ENCODE measurements at places on chromosomes 3 and 15.

- DNase-seq: no peak
Observed at GRCh38 chr3:54783611-54784010, 144.2 kb downstream of the LRTM1 start.

GRCh38 chr3:87993566-87993965 is 65.2 kb downstream of the CGGBP1 start:
- no peak for DNase-seq

DNA sequence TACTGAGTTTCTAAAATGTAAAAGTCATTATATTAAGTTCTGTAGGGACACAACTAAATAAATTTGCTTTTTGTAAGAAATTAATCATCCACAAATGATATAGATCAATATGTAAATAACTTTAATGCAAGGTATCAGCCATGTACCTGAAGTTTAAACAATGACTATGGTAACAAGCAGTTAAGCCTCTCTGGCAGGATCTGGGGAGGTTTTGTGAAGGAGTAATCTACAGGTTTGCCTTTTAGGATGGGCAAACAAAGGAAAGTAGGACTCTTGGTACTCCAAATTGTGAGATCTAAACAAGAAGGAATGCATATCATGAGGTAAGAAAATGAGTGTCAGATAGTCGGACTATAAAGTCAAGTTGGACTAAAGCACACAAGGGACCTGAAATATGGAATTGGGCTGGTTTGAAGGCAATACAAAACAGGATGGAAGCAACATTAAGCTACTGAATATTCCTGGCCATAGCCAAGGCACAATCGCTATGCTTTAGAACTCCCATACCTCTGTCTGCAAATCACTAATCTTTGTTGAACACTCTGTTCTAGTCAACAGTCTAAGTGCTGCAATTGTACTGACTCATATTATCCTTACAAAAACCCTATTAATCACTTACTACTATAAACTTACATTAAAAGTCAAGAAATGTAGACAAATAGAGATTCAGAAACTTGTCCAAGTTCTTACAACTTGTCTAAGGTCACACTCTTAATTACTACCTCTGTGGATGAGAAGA is 412.8 kb downstream of the DIPK2A start:
- no peak for DNase-seq

DNA sequence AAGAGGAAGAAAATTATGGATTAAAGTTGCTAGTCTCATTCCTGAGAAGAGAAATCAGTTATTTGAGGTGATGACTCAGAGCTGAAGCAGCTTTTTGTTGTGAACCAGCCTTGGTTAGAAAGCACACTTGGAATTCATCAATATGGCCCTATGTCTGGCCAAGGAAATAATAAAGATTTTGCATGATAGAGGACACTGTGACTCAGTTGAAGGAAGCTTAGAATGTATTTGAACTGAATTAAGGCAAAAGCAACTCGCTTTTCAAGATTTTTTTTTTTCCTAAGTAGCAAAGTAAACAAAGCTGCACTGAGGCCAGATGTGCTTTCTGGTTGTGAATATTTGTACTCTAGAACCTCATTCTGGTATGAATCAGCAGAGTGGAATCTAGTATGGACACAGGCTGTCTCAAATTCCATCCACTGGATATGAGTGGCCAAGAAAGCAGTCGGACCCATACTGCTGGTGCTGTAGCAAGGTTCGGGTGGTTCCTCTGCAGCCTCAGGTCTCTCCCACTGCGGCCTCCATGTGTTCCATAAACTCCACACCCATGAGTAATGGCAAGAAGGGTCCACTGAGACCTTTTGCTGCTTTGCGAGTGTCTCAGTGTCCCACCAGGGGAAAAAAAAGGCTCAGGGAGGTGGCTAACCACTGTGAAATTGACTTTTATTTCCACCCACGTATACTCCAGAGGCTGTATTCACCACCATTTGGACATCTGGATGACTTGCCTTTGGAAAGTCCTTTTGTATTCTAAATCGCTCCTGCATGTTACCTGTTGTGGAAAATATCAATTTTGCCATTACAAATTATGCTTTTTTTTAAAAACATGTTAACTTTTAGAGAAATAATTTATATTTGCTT is 53.1 kb downstream of the TGFBR2 start:
- DNase-seq: no peak

DNA sequence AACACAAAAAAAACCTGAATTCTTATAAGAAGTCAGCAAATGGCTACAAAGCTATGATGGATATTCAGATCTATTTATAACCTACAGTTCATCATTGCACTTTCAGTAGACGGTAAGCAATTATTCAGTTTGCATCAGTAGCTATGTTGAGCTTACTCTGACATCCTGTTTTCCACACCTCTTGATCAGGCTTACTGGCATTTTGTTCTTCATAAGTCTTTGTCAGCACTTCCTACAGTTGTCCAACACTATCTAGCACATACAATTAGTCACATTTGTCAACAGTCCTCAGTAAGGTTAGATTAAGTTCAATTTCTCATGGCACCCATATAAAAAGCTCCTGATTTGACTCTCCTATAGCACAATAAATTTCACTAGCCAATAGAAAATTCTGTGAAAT is 71.2 kb upstream of the ST3GAL6 start:
- no peak for DNase-seq

DNA sequence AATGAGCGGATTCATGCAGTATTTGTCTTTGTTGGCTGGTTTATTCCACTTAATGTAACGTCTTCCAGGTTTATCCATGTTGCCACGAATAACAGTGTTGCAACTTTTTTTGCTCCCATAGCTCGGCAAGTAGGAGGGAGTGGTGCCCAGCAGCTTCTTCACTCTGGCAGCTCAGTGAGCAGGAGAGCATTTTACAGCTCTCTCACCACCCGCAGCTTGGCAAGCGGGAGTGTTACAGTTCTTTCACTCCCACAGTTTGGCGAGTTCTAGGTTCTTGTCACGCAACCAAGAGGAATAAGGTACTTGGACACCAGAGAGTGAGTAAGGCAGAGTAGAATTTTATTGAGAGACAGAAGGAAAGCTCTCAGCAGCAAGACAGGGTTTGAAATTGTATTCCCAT is 935.2 kb downstream of the TBL1XR1 start:
- DNase-seq: no peak

GRCh38 chr15:79332824-79333510 is 22.1 kb downstream of the TMED3 start:
- no peak for DNase-seq

DNA sequence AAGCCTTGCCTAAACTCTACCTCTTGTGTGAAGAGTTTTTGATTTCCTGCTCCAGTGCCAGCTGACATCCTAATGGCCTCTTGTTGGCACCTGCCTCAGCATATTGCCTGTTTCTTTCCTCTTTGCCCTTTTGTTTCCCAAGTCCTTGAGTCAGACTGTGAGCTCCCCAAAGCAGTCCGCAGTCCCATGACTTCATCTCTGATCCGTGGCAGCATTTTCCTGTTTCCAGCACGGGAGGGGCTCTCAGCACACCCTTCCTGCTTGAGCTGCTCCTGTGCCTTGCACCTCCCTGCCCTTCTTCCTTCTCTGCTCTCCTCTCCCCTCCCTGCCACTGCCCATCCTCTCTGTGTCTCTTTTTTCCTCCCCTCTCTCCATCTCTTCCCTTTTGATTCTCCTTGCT is 179.6 kb downstream of the EPHB1 start:
- no peak for DNase-seq

- no peak for DNase-seq
Observed at GRCh38 chr3:40911264-40911663, 288.0 kb upstream of the CTNNB1 start.

DNA sequence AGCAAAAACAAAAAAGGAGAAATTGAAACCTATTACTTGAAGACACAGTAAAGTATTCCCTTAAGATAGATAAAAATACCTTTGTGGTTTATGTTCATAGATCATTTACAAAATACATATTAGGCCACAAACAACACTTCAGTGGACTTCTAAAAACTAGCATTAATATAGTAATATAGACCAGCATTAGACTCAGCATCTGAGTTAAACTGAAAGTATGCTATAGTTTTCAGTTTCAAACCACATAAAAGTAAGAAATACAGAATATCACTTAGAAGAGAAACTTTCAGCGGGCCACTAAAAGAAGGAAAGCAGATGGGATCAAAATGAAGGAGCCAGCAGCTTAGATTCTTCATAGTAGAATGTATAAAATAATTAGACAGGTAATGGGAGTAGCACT is 86.6 kb downstream of the MSL2 start:
- DNase-seq: no peak
